ENCODE measurements at places on chromosomes 16 and 17.

DNA sequence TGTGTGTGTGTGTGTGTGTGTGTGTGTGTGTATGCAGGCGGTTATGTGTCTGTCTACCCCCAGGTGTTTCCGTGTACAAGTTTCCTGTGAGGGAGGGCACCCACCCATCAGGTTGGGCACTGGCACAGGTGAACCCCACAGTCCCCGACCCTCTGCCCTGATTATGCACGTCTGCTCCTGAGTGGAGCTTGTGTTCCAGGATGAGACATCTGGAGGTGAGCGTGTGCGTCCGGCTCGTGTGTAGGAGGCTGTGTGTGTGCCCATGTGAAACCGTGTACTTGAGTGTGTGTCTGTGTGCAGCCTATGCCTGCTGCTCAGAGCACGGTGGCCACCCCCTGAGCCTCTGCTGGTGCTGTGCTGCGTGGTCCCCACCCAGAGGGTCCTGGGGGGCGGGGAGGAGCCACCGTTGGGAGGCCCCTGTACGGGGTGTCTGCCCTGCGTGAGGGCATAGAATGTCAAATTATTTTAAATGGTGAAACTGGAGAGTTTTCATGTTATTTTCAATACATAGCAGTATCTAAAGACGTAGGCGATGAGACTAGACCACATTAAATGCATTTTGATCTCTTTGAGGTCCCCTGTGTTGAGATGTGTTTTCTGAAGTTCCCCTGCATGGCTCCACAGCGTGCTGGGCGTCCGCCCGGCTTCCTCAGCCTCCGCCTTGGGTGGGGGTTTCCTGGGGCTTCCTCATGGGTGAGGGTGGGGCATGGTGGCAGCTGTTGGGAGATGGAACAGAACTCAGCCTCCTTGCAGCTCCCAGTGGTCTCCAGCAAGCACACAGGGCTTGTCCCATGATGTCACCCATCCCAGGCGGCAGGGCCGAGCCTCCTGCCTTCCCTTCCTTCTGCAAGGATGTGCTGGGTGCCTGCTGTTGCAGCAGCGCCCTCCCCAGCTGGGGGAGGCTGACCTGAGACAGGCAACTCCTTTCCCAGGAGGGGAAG is 43.4 kb downstream of the KCNJ12 start:
- DNase-seq, result no peak

- no peak for DNase-seq
Observed at GRCh38 chr16:4208341-4208751, 33.5 kb downstream of the SRL start.

DNA sequence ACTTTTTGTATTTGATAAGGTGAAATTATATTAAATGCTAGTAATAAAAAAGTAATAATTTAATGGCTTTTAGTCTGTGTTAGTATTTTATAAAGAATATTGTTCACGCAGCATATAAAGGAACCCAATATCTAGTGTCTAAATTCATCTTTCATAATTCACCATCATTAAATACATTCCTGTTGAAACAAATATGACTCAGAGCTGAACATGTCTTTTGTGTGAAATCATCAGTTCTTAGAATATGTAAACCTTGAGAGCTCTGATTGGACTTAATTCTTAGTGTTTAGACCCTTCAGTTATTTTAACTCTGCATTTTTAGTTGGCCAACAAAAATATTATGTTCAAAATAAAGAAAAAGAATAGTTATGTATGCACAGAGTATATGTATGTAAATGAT is 71.8 kb downstream of the ABHD15 start:
- DNase-seq, result no peak

- no peak for DNase-seq
Observed at GRCh38 chr17:9389111-9389527, 186.5 kb downstream of the STX8 start.

GRCh38 chr16:62041401-62041800 is 5.2 kb upstream of the CDH8 start:
- peak; percentile 74 for DNase-seq

GRCh38 chr17:77686903-77687302 is 271.6 kb upstream of the TNRC6C start:
- no peak for DNase-seq

GRCh38 chr17:4475463-4475862 is 23.2 kb upstream of the SPNS2 start:
- no peak for DNase-seq

DNA sequence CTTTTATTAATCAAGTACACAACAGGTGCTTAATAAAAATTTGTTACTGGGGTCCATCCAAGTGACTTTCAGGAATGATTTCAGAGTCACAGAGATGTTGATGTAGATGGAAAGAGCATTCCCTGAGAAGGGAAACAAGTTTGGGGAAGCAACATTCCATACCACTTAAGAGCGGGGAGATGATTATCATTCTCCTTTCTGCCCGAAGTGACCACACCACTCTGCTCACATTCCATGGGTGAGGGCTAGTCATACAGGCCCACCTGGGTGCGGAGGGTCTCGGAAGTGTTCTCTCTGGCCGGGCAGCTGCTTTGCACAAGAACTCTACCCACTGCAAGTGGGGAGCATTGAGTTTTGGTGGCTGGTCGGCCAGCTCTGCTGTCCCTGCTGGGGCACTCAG is 231.4 kb downstream of the SNX29 start:
- DNase-seq, result no peak

GRCh38 chr17:57268181-57268580 is 11.9 kb downstream of the MSI2 start:
- no peak for DNase-seq

Measured in SHP77 treated with DMSO at 0.1 percent for 48 hours (cell line).